ENCODE measurements at places on chromosomes 13 and 19.

GRCh38 chr19:49809160-49809940 is 3.7 kb downstream of the FUZ start:
- DNase-seq = peak; percentile 56

DNA sequence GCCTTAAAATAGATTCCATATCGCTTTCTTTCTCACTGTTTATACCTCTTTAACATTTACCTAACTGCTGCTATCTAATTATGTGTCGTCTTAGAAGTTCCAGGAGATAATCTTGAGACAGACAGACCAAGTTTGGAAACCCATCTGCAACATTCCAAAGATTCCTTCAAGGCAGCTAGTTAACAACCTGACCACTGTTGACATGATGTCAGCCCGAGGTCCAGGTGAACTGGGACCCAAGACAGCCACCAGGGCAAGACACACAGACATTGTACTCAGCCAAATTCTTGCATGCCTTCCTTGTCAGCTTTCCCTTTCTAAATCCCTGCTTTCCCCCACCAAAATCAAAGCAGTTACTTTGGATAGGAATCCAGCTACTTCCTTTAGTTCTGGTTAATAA is 1476.5 kb upstream of the PRR20A start:
- no peak for DNase-seq

DNA sequence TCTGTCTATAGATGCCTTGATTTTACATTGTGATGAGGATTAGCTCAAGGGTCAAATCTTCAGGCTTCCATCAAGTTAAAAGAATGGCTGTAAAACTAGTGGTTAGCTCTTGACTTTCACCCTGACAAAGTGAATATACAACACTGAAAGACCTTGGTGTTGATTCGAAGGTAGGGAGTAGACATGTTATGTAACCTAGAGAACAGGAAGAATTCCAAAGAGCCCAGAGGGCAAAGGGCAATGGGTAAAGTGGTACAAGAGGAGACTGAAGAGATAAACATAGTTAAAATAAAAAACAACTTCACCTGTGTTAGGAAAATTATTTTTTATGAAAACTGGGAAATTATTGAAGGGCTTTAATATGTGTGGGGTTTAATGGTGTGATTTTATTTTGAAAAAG is 833.2 kb upstream of the KLHL1 start:
- no peak for DNase-seq

GRCh38 chr13:51292000-51292565 is 47.4 kb upstream of the SERPINE3 start:
- DNase-seq = no peak

DNA sequence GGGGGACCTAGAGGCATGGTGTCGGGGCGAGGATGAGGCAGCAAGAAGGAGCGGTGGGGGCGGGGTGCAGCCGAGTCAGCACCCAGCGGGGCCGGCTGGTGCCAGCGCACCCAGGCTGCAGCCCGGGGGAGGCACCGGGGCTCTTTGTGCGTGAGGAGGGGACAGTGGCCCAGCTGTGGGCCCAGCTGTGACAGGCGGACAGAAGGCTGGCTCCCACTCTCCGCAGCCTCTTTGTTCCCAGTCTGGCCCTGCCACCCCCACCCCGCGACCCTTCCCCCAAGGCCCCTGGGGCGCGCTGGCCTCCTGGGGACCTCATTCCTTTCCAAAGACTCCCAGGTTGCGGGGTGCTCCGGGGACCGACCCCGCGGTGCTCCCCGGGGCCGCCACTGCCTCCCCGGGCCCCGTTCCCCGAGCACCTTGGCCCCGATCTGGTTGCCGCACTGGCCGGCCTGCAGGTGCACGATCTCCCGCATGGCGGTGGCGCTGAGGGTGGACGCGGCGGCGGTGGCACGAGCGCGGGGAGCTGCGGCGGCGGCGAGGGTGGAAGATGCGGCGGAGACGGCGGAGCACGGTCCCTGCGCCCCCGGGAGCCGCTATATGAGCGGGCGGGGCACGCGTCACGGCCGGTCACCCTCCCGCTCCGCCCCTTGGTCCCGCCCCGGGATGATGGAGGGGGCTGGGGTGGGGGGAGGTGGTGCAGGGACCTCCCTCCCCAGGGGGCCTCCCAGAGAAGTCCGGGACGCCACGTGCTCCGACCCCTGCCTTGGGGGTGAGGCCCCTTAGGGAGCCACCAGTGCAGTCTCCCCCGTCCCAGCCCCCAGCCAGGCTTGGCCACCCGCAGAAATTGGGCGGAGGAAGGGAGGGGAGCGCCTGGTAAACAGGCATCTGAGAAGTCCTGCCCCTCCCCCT is at the start of gene TUBB4A:
TSS of gene TUBB4A (minus strand) at position 570 of the 909 bp plus-strand sequence. CDS start at position 473, 97 bp downstream.
- DNase-seq = no peak
